H4 (cell line): ENCODE measurements at places on chromosomes 11 and 22.

- DNase-seq: no peak
Measured at GRCh38 chr11:121667836-121668235, 215.1 kb upstream of the SORL1-AS1 start.

DNA sequence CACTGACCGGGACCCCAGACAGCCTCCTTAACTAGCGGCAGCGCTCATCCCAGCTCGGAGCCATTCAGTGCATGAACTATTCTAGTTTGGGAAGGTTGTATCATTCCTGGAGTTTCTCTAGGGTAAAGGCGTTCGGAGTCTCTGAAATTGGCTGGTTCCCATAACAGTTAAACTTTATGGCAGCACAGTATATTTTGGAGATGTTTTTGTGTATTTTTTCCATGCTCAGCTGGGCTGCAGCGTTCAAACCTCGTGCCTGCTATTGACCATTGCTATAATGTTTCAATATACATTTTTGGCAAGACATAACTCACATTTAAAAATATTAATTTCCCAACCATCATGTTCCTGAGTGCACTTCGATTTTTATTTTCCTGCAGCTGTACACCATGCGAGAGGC lies 169.7 kb downstream of the ST3GAL4 start:
- no peak for DNase-seq

GRCh38 chr11:72576661-72577060 lies 97.6 kb downstream of the PDE2A start:
- DNase-seq: no peak

- no peak for DNase-seq
Measured at GRCh38 chr11:134466610-134467567, 54.8 kb upstream of the B3GAT1 start.

GRCh38 chr11:131146827-131147490 lies 223.5 kb upstream of the NTM start:
- no peak for DNase-seq

GRCh38 chr11:113314389-113315301 lies at the start of gene TTC12:
TSS of gene TTC12 (plus strand) at chr11:113314583. CDS start at chr11:113316258, 1,675 bp downstream.
- DNase-seq: peak; percentile 72

GRCh38 chr22:39463931-39464390 lies 7.1 kb downstream of the MGAT3 start:
- peak; percentile 75 for DNase-seq

DNA sequence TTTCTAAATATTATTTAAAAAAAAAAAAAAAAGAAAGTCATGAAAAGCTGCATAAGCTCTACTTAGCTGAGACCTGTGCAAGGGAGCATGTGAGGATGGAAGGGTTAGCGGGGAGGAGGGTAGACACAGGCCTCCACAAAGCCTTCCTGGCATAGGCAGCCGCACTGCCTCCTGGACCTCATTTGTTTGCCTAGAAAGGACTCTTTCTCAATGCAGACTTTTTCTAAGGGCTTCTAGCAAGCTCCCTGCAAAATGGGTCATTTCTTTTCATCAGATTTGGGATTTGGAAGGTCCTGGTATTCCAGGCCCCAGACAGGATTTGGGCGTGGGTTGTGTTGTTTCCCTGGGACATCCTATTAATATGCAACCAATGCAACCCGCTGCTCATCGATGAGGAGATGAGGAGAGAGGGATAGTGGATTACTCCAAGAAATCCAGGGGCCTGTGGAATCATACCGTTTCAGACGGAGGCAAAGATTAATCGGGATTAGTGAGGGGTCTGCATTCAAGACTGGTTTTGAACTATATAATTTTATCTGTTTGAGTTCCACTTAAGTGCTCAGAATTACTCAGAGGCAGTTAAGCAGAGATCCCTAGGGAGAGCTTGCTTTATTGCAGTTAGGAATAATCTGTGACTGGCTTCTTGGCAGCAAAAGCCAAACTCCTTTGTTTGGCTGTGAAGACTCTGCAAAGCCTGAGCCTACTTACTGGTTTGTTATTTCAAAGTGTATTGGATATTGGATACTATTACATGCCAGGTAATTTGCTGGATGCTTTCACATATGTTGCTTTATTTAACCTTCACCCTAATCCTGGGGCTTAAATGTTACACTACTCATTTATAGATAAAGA lies 106.9 kb upstream of the NAV2 start:
- no peak for DNase-seq

DNA sequence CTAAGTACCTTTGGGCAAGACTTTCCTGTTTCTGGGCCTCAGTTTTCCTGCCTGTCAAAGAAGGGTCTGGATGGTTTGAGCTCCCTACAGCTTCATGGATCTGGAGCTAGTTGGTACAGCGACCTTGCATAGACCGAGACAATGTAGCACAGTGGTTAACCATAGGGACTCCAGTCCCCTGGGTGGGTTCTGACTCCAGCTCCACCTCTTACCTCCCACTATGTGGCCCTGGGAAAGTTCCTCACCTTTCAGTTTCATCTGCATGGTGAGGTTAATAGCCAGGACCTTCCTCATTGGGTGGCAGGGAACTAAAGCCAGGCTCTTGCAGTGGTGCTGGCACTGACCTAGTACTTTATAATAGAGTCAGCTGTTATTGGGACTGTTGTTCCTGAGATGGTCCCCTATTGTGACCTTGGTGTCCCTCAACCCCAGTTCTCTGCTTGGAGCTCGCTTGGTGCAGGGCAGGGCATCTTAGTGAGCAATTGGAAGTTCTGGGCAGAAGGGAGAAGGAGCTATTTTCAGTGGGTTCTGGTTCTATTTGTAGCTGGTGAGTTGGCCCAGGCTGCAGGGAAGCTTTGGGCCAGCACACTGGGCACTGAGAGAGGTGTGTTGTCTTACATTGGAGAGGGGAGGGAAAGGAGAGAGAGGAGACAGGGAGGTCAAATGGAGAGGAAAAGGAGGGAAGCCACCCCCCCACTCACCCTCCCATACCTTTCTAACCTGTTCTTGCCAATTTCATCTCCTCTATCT lies 10.7 kb upstream of the MTMR3 start:
- DNase-seq: no peak

DNA sequence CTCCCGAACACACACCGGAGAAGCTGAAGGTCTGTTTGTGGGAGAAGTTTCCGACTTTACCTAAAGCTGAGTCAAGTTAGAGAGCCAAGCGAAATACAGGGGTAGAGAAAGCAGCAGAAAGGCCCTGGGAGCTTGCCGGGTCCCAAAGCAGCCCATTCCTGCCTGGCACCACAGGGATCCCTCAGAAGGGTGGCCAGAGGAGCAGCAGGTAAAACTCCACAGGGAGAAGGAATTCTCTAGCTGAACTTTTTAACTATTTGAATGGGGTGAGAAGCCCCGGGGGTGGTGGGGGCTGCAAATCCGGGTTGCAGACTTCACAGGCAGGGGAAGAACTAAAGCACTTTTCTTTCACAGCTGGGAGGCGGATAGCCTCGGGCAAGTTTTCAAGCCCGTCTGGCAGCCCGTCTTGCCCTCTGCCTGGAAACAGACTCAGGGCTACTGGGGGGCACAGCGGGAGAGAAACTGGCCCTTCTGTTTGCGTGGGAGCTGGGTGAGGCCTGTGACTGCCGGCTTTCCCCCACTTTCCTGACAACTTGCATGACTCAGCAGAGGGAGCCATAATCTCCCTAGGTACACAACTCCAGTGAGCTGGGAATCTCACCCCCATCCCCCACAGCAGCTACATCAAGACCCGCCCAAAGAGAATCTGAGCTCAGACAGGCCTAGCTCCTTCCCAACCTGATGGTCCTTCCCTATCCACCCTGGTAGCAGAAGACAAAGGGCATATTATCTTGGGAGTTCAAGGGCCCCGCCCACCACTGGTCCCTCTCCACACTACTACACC lies 311.0 kb downstream of the SBF2 start:
- DNase-seq: peak; percentile 93

DNA sequence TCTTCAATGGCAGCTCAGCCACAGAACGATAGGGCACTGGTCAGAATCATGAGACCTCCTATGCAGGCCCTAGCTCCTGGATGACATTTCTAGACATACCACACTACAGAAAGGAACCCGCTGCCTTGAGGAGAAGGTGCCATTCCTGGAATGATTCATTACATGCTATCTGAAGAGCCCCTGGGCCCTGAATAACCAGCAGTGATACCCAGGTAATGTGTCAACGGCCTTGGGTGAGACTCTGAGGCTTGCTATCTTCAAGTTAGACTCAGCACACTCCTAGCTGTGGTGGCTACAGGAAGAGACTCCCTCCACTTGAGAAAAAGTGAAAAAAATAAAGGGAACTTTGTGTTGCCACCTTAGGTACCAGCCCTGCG lies 161.2 kb upstream of the GRIA4 start:
- no peak for DNase-seq

GRCh38 chr11:120208777-120209176 lies 2.1 kb upstream of the OAF start:
- peak; percentile 84 for DNase-seq

- DNase-seq: no peak
Measured at GRCh38 chr22:29948385-29948769, 65.4 kb downstream of the MTMR3 start.

DNA sequence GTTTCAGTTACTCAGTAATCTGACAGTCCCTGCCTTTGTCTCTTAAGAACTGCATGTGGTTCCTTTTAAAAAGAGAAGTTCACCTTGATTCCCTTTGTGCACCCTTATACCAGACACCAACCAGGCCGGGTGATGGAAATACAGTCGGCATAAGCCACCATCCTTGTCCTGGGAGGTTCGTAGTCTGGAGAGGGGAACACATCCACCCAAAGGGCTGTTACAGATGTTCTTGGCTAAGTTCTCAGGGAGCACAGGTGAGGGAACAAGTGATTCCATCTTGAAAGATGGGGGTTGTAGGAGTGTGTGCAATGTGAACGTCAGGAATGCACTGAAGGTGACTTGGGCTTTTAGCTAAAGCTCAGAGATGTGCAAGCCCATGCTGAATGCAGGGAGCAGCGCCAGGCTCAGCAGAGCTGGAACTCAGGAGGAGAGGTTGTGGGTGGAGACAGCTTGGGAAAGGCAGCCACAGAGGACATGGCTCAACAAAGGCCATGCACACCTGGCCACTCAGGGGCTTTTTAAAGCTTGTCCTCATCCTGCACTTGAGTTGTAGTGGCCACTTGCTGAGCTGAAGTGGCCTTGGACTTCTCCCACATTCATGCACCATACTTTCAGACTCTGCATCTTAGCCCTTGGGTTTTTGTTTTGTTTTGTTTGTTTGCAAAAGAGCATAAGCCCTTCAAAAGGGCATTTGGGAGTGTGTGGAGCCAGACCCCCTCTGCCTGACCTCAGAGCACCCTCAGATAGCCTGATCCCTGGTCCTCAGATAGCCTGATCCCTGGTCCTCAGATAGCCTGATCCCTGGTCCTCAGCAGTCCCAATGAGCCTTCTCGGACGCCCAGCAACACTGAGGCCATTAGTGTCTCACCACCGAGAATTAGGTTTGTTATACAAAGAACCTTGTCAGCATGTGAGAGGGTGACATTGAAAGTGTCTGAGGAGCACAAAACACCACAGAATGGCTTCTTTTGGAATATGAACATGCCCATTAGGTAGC lies 12.7 kb upstream of the TMA7B start:
- no peak for DNase-seq

DNA sequence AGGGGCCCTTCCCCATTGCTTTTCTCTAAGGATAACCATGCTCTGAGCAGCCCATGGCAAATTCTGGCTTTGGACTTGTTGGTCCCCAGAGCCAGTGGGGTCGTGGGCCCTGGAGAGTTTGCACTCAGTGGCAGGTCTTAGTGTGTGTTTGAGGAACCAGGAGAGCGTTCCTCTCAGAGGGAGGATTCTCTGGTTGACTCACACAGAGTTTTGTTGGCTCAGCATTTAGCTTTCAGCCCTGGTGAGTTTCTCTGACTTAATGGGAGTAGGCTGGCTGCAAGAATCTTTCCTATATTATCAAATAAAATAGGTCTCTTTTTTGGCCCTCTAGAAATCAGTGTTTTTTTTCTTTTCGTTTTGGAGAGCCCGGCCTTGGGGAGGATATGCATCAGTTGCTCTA lies 20.9 kb downstream of the ST14 start:
- DNase-seq: no peak

GRCh38 chr11:130131961-130132850 lies 27.4 kb upstream of the ST14 start:
- peak; percentile 44 for DNase-seq

- peak; percentile 23 for DNase-seq
Measured at GRCh38 chr22:27241430-27242321, 559.9 kb downstream of the MN1 start.

DNA sequence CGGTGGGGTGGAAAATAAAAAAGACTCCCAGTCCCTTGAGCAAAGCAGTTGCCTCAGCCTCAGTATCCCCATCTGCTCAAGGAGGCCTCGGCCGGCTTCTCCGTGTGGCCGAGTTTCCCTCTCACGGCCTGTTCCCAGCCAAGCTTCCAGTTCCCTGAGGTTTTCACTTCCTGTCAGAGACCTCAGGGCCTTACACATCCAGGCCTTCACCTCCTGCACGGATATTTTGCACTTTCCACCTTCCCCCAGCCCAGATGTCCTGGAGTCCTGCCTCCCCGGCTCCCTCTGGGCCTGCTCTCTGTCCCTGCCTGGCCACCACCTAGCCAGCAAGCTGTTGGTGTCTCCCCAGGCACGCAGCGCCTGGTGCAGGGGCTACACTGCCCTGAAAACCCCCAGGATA lies 41.1 kb upstream of the CD82 start:
- DNase-seq: no peak

DNA sequence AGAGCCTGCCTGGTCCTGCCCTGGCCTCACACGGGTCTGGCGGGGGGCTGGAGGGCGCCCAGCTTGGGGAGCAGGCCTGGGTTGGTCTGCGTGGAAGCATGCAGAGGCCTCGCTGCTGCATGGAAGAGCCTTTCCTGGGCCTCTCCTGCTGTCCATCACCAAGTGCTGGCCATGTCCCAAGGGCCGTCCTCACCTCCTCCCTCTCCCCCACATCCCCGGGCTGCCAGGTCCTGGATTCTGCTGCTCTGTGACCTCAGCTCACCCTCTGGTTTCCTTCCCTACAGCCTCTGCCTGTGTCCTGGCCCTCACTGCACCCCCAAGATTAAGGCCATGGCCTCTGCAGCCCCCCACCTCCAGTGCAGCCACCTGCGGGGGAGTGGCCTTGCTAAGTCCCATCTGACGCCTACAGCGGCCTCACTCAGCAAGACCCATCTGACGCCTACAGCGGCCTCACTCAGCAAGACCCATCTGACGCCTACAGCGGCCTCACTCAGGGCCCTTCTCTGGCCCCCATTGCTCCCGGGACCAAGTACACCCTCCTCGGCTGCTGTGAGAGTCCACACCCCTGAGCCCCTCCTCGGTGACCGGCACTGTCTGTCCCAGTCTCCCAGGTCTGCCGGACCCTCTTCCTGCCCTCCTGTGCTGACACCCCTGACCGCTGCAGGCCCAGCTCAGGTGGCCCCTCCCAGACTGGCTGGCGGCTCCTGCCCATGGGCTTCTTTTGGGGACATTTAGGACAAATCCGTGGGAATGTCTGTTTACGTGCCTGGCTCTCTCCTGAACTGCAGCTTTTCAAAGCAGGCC lies 119.5 kb upstream of the B3GAT1 start:
- no peak for DNase-seq

DNA sequence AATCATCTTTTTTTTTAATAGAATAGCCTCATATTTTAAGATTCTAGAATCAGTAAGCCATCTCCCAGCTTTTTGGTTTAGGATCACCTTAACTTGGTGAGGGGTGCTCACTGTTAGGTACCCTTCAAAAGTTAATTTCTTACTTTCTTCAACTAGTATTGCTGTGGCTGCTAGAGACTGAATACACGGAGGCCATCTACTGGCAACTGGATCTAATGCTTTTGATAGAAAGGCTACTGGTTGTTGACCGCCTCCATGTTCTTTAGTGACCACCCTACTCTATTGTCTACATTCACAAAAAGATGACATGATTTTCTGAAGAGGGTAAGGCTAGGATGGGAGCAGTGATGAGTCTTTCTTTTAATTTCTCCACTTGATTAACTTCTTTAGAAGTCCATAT lies 16.7 kb upstream of the ALDH3B2 start:
- DNase-seq: no peak
